ENCODE measurements at places on chromosomes 7 and 10.

GRCh38 chr7:78296644-78297371 lies 498.2 kb downstream of the PHTF2 start:
- no peak for DNase-seq

- DNase-seq: no peak
Observed at GRCh38 chr10:67977251-67977650, 92.8 kb downstream of the SIRT1 start.

- DNase-seq: peak; percentile 45
Observed at GRCh38 chr7:21777921-21778320, 167.8 kb downstream of the CDCA7L start.

DNA sequence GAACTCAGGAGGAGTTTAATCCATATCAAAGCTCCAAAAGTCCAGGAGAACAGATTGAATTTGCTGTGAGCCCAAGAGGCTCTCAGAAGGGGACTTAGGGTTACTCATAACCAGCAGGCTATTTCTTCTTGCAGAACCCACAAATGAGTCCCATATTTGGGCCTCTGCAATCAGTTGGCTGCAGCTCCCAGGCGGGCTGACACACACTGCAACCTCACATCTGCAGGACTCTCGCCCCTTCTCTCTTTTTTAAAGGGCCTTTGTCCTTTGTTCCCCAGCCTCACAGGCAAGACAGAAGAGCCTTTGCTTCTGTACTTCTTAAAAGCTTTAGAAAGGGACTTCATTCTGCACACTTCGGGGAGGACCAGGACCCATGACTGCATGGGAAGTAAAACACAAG lies 26.7 kb downstream of the CREB3L2 start:
- no peak for DNase-seq
